Fibroblast of mammary gland (primary cell): ENCODE measurements at places on chromosomes 12 and 14.

DNA sequence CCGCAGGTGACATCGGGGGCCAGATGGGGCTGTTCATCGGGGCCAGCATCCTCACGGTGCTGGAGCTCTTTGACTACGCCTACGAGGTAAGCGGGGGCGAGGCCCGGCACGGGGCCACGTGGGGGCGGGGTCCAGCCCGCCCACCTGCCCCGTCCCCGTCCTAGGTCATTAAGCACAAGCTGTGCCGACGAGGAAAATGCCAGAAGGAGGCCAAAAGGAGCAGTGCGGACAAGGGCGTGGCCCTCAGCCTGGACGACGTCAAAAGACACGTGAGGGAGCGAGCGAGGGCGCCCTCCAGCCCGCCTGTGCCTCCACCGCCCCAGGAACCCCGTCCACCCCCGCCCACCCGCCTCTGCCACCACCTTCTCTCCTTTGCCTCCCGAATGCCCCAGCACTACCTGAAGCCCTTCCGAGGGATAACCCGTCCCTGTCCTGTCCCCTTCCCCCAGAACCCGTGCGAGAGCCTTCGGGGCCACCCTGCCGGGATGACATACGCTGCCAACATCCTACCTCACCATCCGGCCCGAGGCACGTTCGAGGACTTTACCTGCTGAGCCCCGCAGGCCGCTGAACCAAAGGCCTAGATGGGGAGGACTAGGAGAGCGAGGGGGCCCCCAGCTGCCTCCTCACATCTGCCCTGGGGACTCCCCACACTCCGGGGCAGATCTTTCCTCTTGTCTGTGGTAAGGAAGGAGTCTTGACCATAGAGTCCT is 3.9 kb upstream of the SMARCD1 start:
- no peak for DNase-seq

DNA sequence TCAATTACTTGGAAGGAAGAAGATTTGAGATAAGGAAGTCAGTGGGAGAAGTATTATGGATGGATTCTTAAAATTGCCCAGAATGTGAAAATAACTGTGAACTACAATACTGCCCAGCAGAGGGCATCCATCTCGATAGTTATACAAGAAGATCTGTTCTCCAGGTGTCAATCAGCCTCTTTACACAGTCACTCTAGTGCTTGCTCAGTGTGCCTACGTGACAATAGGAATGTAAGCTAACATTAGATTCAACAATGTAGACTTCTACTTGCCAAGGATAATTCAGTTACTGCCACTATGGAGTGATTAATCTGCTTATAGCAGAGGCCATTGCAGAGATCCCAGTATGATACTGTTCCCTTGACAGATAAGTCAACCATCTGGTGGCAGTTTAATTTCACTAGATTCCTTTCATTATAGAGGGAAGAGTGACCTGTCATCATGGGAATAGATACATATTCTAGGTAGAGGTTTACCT is 10.6 kb upstream of the MAP4K5 start:
- DNase-seq: peak; percentile 68

DNA sequence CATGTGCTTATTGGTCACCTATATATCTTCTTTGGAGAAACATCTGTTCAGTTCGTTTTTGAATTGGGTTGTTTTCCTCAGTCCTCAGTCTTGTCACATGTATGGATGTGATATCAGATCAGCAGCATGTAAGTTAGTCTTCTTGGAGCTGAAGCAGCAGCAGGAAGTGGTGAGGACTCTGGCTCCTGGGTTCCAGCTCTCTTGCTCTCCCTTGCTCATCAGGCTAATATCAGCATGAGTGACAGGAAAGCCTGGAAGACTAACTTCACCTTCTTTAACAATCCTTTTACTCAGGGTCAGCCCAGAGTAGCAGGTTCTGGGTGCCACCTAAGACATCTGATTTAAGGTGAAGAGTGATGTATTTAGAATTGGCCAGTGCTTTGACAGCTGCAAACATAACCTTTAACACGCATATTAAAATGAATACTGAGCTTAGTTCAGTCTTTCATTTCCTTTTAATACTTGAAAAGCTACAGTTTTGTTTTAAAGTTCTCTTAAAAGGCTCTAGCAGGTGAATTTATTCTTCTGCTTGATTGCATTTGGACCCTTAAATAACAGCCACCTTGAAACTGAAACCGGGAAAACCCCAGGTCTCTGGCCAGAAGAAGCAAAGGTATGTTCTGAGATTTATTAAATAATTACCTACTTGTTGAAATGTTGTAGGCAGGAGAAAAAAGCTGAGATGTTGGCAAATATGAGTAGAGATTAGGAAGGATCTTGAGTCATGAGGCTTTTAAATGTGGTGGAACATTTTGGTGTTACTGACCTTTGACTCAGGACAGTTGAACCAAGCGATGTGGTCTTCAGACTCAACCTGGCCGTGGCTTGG is 54.3 kb downstream of the DRAM1 start:
- DNase-seq: no peak

- no peak for DNase-seq
These were observed 56.5 kb upstream of the RPH3A start for GRCh38 chr12:112734859-112735695.

- no peak for DNase-seq
These were observed 21.1 kb downstream of the MVK start for GRCh38 chr12:109594556-109595317.

GRCh38 chr12:109775172-109775881 is 57.9 kb downstream of the TRPV4 start:
- peak; percentile 61 for DNase-seq

- DNase-seq: no peak
These were observed 46.7 kb downstream of the RIN3 start for GRCh38 chr14:92560106-92560865.

DNA sequence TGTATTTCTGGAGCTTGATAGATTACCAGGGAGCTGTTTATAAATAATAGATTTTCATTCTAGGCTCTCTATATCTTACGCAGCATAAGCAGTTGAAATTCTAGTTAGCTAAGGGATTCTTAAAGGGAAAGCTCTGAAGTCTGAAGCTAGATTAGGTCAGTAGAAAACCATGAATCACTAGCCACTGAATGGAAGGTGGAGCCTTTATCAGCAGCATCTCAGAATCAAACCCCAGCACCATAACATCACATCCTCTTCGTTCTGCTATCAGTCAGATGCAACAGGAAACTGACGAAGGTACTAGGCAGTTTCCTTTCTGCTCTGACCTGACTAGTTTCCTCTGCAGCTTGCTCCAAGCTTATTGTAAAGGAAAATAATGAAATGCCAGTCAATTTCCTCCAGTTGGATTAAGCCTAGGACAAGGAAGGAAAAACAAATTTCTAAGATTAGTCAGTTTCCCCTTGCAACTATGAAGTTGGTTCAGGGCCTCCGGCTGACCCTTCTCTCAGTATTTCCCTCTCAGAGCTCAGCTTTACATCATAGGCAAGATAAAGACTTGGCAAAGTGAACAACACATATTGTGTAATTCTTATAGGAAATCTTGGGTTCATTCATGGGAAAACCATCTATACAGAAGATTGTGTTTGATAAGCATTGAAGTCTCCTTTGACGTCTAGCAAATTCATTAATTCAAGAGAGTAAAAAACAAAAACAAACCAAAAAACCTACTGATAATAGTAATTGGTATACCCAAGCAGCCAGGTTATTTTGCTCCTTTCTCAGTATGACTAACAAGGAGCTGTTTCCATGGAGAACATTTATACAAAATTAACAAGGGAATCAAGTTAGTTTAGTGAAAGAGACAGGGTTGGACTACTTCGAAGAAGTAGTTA is 43.4 kb upstream of the CFAP54 start:
- peak; percentile 90 for DNase-seq

DNA sequence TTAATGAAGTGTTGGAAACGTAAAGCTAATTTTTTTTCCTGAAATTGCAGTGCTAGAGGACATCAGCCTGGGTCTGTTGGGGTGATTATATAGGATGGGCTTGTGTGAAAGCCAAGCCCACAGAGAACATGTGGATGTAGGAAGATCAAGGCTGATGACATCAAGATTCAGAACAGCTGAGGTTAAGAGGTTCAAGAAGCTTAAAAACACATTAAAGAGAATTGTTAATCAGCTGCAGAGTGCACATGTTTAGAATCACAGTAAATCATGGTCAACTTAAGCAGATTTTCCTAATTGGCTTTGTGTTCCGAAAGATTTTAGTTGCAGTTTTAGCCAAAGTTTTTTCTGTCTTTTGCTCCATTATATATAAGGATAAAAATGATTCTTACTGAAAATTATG is 87.9 kb upstream of the PRICKLE1 start:
- DNase-seq: no peak

GRCh38 chr14:37932008-37932407 is 275.7 kb upstream of the SSTR1 start:
- peak; percentile 71 for DNase-seq

- no peak for DNase-seq
These were observed 181.4 kb downstream of the SYT1 start for GRCh38 chr12:79046021-79046420.

- peak; percentile 30 for DNase-seq
These were observed 1.3 kb upstream of the TBX5 start for GRCh38 chr12:114406984-114407841.

DNA sequence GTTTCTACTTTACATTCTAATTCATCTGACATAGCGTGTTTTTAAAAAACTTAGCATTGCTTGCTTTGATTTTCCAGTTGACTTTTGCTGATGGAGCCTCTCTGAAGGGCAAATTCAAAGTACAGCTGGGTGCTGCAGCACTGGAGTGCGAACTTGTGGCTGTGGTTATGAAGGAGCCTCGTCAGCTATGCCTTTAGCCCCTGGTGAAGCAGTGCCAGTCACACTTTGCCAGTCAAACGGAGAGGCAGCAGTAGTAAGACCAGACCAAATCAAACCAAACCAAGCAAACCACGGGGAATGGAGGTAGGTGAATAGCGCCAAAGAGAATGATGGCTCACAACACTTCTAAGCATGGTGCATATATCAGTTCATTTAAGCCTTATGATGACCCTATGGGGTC is 15.1 kb upstream of the SLC38A2 start:
- no peak for DNase-seq

- DNase-seq: no peak
These were observed 13.6 kb downstream of the YARS2 start for GRCh38 chr12:32742133-32742532.

GRCh38 chr12:107404981-107405380 is 280.6 kb upstream of the PWP1 start:
- DNase-seq: peak; percentile 29

DNA sequence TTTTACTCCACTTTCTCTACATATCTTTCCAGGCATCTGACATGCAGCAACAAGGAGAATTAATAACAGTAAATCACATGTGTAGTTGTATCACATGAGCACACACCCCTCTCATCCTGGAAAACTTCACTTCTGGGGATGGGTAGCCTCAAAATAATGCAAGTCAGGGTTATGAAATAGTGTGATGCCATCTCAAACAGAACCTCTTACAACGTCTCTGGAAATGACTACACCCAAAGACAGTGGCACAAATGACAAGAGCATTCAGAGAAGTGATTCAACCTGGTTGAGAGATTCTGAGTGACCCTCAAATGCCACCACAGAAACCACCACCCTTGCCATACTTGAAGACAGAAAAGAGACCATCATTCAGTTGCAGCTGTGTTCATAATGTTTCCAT is 2.8 kb downstream of the DIO2 start:
- DNase-seq: no peak

- DNase-seq: no peak
These were observed 615.6 kb downstream of the KCNH5 start for GRCh38 chr14:62429683-62430082.

DNA sequence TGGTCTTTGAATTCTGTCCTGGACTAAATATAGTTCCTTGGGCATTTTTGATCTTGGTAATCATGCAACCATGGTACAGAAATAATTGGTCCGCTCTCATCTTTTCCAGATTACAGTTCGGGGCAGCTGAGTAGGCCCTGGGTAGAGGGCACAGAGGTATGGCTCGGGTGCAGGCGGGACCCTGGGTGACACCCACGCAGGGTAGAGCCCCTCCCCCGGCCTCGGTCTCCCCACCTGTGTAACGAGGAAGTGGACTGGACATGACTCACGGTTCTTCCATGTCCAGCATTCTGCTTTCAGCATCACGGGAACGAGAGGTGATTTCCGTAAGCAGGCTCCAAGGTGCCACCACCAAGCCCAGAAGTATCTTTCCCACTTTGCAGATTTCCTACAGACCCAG is 91.0 kb upstream of the DIO3 start:
- no peak for DNase-seq

- no peak for DNase-seq
These were observed 51.6 kb downstream of the EIF2S3B start for GRCh38 chr12:10557329-10557728.

- DNase-seq: no peak
These were observed 939.0 kb upstream of the ATXN7L3B start for GRCh38 chr12:73598626-73599025.

DNA sequence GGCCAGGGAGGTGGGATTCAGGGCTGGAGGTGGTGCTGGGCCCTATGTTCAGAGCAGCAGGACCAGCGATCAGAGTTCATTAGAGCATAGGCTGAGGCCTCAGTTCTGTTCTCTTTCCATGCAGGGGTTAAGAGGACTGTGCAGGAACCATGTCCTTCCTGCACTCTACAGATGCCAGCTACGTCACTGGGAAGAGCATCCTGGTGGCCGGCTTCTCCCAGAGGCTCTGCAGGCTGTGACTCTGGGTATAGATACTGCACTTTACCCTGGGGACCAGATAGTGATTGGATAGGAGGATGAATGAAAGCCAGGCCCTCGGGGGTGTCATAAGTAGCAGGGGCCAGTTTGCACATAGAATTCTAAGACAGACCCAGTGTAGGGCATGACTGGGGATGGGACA is 92.6 kb downstream of the DHRS2 start:
- DNase-seq: no peak

DNA sequence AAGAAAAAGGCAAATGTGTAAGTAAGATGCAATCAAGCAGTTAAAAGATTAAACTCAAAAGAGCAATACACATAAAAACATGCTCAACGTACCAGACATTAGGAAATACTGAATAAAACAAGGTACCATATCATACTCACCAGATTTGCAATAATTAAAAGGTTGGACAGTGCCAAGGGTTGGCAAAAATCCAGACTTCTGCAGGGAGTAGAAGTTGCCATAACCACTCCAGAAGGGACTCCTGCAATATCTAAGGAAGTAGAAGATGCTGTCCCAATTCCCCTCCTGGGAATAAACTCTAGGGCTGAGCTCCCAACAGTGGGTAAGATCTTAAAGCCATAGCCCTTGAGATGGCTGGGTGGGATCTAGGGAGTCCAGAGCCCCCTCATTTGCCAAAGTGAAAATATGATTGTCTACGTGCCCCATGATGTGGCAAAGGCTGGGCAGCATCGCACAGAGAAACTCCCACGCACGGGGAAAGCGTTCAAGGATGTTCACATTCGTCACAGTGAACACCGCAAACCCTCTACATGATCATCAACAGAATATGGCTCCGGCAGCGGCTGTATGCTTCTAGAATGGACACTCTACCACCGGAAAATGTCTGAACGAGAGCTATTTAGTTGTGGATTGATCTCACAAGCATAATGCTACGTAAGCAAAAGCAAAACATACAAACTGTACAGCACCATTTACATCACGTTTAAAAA is 12.3 kb downstream of the KCTD10 start:
- peak; percentile 45 for DNase-seq

- DNase-seq: peak; percentile 97
These were observed 161.3 kb upstream of the IFNG-AS1 start for GRCh38 chr12:67827820-67828383.

GRCh38 chr14:93953263-93953662 is 23.1 kb downstream of the ASB2 start:
- no peak for DNase-seq
